Right atrium auricular region (tissue), 2 donors: ENCODE measurements at places on chromosomes 7 and 10. TPM values are rescaled to one million over a fixed set of nuclear protein-coding genes. Genes with fewer than 3 reads are reported as not detected.
A peak's percentile ranks its signal among the peaks of the same experiment; 100 is the strongest.

Gene CFAP46
- total RNA-seq: 0.35 TPM

Gene PWWP2B
- total RNA-seq: 8.1 TPM

Gene TFEC
- total RNA-seq: 1.9 TPM

Gene PAPOLB
- 0.11 TPM for total RNA-seq

- no peaks in the 10 kb centered on the region for H3K36me3 ChIP-seq
- no peak for DNase-seq
- no peak overlapping the region for H3K4me3 ChIP-seq
- no peak overlapping the region for H3K27ac ChIP-seq
- peaks cover 15% of the 10 kb centered on the region for H3K4me1 ChIP-seq
These were observed 92.6 kb downstream of the MAPK8 start for GRCh38 chr10:48399056-48399541.

DNA sequence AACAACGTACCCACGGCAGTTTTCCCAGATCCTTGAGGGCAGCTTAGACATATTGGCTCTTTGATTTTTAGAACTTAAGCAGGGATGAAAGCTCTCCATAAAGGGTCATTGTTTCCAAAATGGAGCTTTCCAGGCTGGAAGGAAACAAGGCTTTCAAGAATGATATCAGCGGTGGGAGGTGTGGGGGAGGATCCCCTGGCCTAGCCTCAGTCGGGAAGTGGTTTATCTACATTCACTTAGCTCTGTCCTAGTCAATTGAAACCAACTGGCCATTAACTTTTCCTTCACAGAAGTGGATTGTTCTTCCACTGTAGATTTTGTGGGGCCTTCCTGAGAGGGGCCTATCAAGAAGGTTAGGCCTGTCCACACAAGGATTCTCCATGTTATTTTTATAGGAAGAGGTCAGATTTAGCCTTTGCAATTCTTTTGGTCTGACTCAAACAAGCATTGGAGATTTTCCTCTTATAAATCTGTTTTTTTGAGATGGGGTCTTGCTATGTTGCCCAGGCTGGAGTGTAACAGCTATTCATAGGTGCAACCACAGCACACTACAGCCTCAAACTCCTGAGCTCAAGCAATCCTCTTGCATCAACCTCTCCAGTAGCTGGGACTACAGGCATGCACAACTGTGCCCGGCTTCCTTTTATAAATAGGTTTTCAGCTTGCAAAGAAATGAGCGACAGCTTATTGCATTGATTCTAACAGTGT is 343.5 kb downstream of the LRMDA start:
- H3K36me3 ChIP-seq: no peaks in the 10 kb centered on the region
- peak overlapping the region; percentile 3 for H3K27ac ChIP-seq
- no peak for DNase-seq
- no peak overlapping the region for H3K4me3 ChIP-seq
- no peaks in the 10 kb centered on the region for H3K27me3 ChIP-seq

- H3K27me3 ChIP-seq: peaks cover 30% of the 10 kb centered on the region
- no peak overlapping the region for H3K4me3 ChIP-seq
- H3K27ac ChIP-seq: no peak overlapping the region
- DNase-seq: no peak
These were observed 1.3 kb downstream of the HOXA1 start for GRCh38 chr7:27094304-27095049.

DNA sequence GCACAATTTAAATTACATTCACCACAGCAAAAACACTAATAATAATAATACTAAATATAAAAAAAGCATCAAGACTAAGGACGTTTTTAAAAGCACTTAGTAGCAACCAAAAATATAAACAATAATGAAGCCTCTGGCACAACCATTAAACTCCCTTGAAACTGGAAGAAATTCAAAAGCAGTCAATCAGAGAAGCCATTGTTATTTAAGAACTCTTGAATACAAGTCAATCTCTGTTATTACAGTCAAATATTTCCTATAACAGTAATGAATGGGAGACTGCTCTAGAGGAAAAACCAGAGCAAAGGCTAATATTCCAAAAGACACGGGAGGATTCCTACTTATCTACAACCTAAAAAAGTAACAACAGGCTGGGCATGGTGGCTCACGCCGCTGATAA is 164.2 kb downstream of the KMT2E start:
- H3K4me3 ChIP-seq: no peak overlapping the region
- no peaks in the 10 kb centered on the region for H3K27me3 ChIP-seq
- no peaks in the 10 kb centered on the region for H3K4me1 ChIP-seq
- H3K27ac ChIP-seq: no peak overlapping the region

DNA sequence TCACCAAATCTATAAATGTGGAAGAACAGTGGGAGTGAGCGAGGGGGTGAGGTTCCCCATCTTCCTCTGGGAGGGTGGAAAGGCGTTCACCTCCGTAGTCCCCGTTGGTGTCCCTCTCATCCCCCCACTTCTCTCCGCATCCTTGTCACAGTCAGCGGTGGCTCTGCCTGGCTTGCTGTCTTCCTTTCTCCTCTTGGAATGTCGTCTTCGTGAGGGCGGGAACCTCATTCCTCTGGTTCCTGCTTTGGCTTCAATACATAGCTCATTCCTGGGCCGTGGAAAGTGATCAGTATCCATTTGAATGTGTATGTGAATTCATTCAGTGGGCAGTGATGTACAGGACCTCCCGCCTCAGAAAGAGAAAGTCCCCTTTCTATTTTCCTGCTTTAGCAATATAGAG is 289.4 kb downstream of the CAMK1D start:
- no peaks in the 10 kb centered on the region for H3K4me1 ChIP-seq
- no peak overlapping the region for H3K27ac ChIP-seq
- H3K27me3 ChIP-seq: no peaks in the 10 kb centered on the region
- no peak for DNase-seq

- no peaks in the 10 kb centered on the region for H3K27me3 ChIP-seq
- DNase-seq: peak; percentile 64
- no peaks in the 10 kb centered on the region for H3K36me3 ChIP-seq
- H3K27ac ChIP-seq: no peak overlapping the region
- H3K4me3 ChIP-seq: no peak overlapping the region
- no peaks in the 10 kb centered on the region for H3K4me1 ChIP-seq
These were observed 93.7 kb upstream of the NMT2 start for GRCh38 chr10:15262036-15262713.
